NCI-H146 (cell line): ENCODE measurements at places on chromosomes 12 and 14.

GRCh38 chr14:68624541-68625220 lies 168.2 kb downstream of the ZFP36L1 start:
- no peak for DNase-seq

DNA sequence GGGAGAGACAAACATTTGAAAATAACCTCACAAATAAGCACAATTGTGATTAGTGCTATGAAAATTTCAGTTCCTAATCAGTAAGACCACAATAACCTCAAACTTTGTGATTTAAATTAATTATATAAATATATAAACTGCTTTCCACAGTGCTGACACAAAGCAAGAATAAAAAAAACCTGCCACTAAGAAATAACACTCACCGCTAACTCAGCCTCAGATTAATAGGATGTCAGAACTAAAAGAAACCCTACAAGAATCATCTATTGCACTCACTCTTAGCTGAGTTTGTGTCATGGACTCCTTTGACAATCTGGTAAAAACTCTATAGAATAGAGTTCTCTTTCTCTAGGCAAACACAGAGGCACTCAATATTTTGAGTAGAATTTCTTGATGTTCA lies 68.4 kb downstream of the SLC41A2 start:
- DNase-seq = no peak

- no peak for DNase-seq
Measured at GRCh38 chr12:84484798-84485197, 427.8 kb downstream of the SLC6A15 start.

GRCh38 chr14:69841656-69842055 lies 37.6 kb upstream of the SMOC1 start:
- peak; percentile 42 for DNase-seq

DNA sequence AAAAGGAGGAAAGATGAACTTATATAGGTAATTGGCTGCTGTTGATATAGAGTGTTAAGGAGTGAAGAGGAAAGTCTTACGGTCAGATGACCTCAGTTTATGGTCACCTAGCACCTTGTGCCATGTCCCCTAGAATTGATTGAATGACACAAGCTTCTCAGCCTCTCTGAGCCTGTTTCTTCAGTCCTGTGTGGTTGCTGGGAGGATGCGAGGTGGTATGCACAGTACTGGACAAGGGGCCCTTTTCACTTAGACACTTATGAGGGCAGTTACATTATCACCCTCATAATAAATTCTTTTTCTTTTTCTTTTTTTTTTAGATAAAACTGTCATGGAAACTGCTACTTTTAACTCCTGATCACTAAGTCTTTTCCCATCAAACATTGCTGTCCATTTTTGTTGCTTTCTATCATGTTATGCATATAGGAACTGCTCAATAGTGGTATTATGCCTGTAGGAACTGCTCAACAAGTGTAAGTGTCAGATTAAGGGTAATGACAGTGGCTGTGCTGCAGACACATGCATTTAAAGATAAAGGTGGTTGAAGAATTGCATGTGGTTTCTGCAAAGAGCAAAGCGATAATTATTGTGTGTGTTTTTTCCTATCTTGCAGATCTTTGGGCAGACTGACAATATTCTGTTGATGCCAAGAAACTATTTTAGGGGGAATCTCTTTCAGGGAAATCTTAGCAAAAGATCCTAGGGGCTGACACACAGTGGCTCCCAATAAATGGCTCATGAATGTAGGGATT lies 11.6 kb downstream of the ANO6 start:
- no peak for DNase-seq

DNA sequence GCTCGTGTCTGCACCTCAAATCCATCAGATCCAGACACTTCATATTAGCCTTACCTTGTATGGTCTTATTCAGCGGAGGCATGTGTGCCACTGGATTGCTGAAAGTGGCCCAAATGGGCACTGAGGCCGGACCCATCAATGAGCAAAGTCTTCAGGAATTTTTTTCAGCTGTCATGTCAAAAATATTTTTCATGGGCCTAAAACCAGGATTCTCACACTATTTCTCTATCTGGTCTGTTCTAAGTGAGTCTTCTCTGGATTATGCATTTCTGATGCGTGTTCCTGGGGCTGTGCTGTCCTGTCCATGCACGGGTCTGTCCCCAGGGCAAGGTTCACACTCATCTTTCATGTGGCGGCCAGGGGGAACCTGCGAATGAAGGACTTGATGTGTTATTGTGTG lies 94.6 kb downstream of the KCNA5 start:
- no peak for DNase-seq

DNA sequence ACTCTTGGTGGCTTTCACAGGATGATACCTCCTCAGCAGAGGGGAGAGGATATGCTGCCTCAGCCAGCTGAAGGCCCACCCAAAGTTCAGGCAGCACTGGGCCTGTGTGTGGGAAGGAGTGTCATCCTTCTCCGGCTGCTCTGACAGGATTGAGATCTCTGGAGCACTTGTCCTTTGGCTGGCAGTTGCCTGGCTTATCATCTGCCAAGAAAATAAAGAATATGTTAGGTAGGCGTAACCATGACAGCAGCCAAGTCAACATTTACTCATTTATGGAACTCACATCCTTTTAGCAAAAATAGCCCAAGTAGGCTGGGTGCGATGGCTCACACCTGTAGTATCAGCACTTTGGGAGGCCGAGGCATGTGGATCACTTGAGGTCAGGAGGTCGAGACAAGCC lies 68.5 kb downstream of the PPFIBP1 start:
- DNase-seq = no peak

DNA sequence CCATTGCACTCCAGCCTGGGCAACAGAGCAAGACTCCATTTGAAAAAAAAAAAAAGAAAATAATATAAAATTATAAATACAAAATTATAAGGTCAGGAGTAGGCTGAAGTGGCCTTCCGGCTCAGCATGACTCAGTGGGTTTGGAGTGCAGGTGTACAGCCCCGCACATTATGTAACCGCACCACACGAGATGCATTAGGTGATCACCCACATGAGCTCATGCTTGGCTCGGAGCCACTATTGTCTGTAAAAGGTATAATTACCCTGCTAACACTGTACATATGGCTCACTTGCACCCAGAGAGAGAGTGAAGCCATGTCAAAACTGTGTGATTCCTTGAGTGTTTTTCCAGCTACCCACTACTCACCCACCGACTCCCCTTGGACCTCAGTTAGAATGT lies 557.0 kb downstream of the SLC6A15 start:
- DNase-seq = no peak

- no peak for DNase-seq
Measured at GRCh38 chr12:117069926-117070900, 29.0 kb downstream of the TESC start.

DNA sequence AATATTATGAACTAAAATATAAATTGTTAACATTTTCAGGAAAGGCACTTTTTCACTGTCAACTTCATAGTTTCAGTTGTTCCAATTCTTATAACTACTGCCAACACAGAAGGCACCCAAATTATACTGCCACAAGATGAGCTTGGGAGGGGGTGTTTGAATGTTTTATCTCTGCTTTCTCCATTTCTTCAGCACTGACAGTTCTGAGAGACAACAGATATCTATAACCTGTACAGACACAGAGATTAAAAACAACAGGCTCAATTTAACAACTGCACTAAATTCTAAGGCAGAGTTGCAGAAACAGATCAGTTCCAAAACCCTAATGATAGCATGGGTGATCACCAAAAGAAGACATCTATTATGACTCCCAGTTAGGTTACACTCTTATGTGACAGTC lies 12.8 kb downstream of the SCAF11 start:
- DNase-seq = no peak

- peak; percentile 22 for DNase-seq
Measured at GRCh38 chr14:46048127-46048526, 603.5 kb downstream of the RPL10L start.
